AG08396 (cell line): ENCODE measurements at places on chromosomes 5 and 9.

DNA sequence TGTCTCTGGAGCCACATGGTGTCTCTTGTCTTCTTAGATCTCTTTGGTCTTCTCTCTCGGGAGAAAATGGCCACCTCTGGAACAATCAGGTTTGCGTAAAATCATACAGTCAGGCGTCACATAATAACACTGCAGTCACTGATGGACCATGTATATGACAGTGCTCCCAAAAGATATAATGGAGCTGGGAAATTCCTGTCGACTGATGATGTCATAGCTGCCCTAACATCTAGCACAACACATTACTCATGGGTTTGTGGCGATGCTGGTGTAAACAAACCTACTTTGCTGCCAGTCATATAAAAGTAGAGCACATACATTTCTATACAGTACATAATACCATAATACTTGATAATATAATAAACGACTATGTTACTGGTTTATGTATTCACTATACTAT lies 30.1 kb upstream of the RAI14 start:
- peak; percentile 31 for DNase-seq

- no peak for DNase-seq
These were observed 403.2 kb upstream of the PTGER4 start for GRCh38 chr5:40276426-40277102.

GRCh38 chr5:65451436-65451835 lies 30.3 kb downstream of the ADAMTS6 start:
- DNase-seq = peak; percentile 1

DNA sequence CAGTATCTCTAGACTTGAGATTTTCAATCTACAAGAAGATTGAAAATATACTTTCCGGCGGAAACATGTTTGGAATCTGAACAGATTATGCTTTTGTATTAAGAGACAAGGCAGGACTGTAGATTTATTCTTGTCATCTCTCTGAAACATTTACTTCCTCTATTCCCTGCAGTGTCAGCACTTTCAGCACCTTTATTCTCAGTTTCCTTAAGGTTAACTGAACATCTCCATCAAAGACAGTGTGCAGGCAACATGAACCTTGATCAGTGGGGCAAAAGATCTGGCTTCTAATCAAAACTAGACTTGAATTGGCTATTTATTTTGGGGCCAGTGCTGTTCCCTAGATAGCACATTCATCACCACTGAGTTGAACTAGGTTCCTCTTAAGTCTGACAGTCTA lies 129.9 kb upstream of the HCN1 start:
- no peak for DNase-seq
